ENCODE measurements at places on chromosomes 7 and 10.

DNA sequence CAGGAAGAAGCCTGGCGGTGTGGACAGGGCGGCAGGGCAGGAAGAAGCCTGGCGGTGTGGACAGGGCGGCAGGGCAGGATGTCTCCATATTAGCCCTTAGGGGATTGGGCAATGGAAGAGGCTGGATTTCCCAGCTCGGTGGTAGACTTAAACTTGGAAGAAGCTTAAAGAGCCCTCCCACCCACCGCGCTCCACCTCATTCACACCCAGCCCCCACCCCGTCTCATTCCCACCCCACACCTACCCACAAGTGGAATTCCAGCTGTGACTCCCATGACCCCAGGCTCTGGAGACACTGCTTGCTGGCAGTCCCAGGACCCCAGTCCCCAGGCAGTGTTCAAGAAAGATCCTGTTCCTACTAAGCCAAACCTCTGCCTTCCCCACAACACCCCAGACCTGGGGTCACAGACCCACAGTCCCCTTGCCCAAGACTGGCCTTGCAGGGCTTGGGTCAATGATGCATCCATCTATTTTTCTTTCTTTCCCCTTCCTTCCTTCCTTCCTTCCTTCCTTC is 34.0 kb downstream of the SPDYE6 start:
- DNase-seq, result no peak

- no peak for DNase-seq
These were observed 748.7 kb downstream of the TNS3 start for GRCh38 chr7:46833197-46833596.

- DNase-seq, result no peak
These were observed 105.7 kb downstream of the GRK5 start for GRCh38 chr10:119313024-119313423.

GRCh38 chr7:15603124-15603523 is 41.3 kb upstream of the AGMO start:
- no peak for DNase-seq

DNA sequence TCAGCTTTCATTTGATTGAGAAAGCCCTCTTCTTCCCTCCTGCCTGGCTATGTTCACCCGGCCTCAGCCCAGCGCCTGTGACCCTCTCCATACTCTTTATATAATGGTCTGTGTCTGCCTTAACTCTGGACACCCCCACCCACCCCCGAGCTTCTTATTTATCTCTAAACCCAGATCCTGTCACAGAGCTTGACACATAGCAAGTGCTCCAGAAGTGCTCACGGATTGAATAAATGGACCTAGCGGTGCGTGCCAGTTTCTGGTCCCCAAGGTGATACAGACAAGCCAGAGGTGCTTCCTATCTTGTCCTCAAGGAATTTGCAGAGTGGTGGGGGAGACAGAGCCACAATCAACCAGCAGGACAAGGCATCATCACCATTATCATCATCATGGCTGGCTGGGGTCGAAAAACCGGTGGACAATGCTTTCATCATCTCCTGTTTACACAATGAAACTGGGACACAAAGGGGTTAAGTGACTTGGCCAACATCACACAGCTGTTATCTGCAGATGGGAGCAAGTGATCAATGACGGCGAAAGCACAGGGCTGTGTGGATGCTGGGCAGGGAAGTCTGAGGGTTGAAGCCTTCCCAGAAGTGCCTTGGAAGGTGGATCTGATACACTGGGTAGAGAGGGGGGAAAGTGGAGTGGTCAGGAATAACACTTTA is 2.2 kb upstream of the LOXL4 start:
- DNase-seq, result no peak

DNA sequence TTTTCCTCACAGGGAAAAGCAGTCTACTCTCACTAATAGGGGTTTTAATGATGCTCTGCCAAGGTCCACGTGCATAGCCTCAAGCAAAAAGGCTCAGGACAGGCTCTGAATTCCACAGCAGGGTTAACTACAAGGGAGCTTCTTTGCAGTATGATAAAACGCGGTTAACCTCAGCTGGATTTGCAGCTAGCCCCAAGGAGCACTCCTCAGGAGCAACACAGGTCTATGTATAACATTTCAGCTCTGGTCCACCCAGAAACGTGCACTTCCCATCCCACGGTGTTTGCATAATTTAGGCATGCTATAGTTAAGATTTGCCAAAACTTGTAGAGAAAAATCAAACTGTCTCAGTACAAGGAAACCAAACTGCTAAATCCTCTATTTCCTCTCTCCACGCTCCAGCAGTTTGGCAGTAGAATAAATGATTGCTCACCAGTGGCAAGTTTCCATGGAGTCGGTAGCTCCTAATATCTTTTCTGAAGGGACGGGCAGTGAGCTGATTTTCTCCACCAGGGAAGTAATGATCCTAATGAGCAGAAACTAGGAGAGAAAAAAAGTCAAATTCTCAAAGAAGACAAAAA is 13.1 kb upstream of the ASB4 start:
- no peak for DNase-seq

DNA sequence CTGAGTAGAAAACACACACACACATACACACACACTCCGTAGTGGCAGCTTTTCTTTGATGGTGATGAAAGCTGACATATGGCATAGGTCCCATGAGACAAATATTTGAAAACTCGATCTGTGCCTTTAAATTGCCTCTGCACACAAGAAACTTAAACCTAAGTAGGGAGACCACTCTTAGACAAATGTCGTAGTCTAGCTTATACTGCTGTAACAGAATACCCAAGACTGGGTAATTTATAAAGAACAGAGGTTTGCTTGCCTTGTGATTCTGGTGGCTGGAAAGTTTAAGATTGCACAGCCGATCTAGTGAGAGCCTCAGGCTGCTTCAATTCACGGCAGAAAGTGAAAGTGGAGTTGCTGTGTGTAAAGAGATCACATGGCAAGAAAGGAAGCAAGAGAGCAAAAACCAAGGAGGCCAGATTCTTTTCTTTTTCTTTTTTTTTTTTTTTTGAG is 489.4 kb upstream of the SORCS1 start:
- DNase-seq, result no peak

GRCh38 chr7:116857052-116857451 is 5.3 kb upstream of the CAPZA2 start:
- no peak for DNase-seq

DNA sequence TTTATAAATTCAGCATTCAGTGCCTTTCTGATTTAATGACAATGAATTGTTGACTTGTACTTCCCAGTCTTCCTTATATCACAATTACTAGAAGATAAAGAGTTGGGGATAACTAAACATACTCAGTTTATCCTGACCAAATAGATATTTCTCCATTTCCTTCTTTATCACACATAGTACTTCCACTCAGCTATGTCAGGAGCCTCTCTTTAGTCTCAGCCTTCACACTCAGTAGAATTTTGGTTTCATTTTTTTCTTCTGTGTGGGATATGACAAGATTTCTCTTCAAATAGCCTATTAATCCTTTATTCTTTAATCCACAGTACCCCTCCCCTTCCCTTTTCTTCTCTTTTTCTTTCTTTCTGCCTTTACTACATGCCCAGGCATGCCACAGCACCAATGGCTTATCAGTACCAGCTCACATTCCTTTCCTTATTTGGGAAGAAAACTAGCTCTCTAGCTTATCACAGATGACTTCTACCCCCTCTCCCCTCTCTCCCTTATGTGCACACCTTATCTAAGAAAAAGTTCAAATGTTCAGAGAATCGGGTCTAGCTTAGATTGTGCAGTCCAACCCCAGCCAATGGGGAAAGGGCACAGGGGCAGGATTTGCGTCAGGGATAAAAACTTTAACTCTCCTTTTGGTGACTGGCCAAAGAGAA is 109.0 kb downstream of the PHF14 start:
- no peak for DNase-seq

DNA sequence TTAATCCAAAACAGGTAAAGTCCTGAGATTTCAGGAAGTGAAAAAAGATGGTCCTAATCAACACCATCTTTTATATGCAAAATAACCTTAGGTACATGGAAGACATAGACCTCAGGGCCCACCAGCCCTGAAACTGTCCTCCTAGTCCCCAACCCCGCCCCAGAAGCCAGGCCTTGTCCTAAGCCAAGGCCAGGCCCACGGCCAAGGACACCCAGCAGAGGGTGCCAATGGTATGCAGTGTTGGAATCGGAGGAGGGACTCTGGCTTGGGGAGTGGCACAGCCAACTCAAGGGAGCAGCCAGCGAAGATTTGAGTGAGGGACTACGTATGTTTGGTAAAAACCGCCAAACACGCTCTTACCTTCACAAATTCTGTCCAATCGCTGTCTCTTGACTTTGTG is 96.7 kb downstream of the ZRANB1 start:
- peak; percentile 74 for DNase-seq

- DNase-seq, result no peak
These were observed 59.0 kb downstream of the PRR15 start for GRCh38 chr7:29622335-29623265.

- no peak for DNase-seq
These were observed 271.0 kb upstream of the COBL start for GRCh38 chr7:51587604-51588003.

DNA sequence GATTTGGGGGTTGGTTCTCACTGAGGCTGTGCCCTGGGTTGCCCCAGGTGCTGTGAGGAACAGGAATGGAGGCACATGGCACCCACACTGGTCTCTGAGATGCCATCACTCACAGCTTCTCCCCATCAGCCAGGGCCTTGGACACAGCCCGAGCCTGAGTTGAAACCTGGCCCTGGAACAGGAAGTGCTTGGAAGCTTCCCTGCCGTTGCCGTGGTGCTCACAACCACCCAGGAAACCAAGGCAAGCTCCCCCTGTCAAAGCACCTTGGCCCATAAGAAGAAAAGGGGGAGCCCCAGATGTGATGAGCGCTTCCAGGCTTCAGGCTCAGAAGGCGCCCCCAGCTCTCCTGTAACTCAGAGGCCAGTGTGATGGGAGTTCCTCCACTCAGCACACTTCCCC is at the start of gene BTBD16:
Gene BTBD16, plus strand, starts transcription at position 221 of the 400 bp plus-strand sequence. CDS start 3,786 bp downstream, outside the sequence.
- no peak for DNase-seq

DNA sequence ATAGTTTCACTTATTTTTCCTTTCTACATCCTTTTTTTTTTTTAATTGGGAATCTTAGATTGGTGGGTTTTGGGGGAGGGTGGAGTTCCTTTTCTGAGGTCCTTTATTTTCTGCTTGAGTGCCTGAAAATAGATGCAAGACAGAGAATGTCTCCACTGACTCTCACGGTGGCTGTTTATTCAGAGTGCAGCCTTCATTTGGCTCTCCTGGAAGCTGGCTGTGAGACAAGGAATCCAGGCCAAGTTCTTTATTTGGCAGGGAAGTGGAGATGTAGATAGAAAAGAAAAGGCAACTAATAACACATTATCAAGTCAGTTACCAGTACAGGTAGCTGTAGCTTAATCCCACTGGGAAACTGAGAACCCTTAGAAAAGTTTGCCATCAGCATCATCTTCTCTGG is 118.6 kb downstream of the CNTNAP2 start:
- no peak for DNase-seq

- peak; percentile 82 for DNase-seq
These were observed at the start of gene ZNF736 for GRCh38 chr7:64313740-64314491. Gene ZNF736 (plus strand): TSS chr7:64313961. CDS start chr7:64314151, 190 bp downstream.

DNA sequence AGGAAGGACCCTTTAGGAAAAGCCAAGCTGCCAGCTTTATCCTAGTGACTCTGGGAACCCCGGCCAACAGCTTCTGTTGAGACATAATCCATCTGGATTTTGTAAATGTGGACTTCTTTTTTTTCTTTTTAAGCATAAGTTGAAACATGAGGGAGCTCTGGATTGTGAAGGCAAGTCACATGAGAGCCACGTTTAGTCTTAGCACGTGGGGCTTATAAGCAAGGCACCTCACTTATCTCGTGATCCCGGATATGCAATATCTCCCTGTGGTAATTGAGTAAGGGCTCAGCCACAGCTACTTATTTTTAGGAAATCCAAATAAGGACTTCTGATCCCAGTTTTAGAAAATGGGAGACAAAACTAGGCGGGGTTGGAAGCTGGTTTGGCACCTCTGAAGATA is 111.2 kb upstream of the PTN start:
- DNase-seq, result no peak

DNA sequence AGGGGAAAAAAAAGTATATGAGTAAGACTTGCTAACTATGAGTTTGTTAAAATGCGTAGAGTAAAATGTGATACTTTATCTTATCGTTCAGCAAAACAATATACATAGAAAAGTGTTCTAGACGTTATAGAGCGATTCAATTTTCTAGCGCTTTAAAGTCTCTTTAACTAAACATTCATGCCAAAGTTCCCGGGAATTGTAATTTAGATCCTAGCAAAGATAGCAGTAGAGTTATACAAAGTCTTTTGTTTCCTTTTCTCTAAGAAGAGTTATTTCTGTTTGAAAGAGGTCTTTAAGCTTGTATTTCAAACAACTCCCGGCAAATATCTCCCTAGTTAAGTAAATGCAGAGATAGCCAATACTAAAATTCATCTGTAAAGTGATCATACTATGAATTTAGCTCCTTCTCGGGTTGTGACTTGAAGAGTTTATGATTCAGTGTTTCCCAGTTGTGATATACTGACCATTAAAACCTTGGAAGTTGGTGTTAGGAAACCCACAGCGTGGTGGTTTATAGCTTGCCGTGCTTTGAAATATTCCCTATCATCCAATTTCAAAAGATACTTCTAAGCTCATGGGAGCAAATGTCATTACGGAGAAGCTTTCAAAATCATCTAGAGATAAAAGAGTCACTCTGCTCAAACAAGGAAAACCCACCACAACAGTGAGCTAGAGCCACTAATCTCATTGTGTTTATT is 171.7 kb downstream of the CSTF2T start:
- DNase-seq, result no peak

DNA sequence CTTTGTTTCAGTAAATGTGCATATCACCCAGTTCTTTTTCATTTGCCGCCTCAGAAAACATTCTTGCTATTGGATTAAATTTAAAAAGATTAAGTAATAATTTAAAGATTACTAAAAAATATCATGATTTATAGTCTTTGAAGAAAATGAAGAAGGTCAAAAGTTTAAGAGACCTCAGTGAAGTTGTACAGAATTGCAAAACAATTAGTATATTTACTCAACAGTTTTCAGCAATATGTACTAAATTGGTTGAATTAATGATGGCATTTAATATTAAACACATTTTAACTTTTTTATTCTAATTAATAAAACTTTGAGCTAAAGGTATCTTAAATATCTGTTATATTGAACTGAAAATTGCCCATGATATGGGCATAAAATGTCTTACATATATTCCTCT is 49.9 kb upstream of the KLF6 start:
- no peak for DNase-seq

GRCh38 chr10:97647556-97647955 is 7.1 kb downstream of the PI4K2A start:
- DNase-seq, result no peak

DNA sequence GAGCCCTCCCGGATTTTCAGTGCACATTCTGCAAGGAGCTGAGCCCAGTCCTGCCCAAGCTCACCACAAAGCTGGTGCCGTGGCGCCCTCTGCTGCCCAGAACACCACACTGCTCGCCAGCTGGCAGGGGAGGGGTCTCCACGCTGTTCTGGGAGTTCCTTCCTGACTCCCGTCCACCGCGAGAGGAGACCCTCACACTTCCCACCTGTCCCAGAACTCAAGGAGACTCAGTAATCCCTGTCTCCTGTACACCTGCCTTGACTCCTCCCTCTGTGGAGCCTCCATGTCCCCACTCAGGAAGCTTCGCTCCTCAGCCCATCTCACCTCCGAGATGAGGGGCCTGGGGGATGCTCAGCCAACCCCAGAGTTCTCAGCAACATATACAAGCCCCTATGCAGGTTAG is 11.3 kb downstream of the C10orf105 start:
- no peak for DNase-seq
